ENCODE measurements at places on chromosomes 13 and 19. TPM values are rescaled to one million over a fixed set of nuclear protein-coding genes. Genes with fewer than 3 reads are reported as not detected.

GRCh38 chr13:29255567-29255966 is 339.9 kb downstream of the SLC7A1 start:
- DNase-seq: no peak

EDNRB gene
- total RNA-seq: 9.5 TPM

NR2C2AP gene
- 12.9 TPM for total RNA-seq

GRCh38 chr13:81048026-81048461 is 707.1 kb upstream of the SPRY2 start:
- no peak for DNase-seq

DNA sequence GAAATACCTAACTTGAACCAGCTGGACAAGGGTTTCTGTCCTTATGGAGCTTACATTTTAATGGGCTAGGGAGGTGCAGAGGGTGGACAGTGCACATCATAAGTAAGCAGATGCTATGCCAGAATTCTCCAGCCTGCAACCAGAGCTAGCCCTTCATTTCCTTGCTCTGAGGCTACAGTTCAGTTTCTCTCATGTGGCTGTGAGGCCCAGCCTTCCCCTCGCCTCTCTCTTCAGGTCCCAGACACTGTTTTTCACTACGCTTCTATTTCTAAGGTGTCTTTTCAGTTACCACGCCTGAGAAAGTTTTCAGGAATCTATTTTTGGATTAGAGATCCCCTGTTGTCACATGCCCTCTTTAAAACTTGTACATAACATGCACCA is 141.9 kb downstream of the PCCA start:
- no peak for DNase-seq

DNA sequence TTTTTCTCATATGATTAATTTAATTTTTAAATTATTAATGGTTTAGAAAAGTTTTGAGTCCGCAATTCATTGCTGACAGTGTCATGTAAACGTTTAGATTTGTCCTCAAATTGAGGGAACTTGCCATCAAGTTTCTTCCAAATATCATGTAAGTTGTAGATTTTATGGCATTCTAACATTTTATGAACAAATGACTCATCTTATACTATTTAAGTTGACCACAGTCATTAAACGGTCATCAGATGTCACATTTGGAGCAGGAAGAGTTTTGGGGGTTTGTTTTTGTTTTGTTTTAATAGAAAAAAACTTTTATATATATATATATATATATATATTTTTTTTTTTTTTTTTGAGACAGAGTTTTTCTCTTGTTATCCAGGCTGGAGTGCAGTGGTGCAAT is 4.3 kb downstream of the ZNF114 start:
- DNase-seq: no peak

ELSPBP1 gene
- not detected for total RNA-seq

- no peak for DNase-seq
These were observed 31.7 kb upstream of the KCTD4 start for GRCh38 chr13:45232591-45232990.

GNA15 gene
- 6.4 TPM for total RNA-seq

GMIP gene
- 28.5 TPM for total RNA-seq

DCT gene
- total RNA-seq: 0.55 TPM
